ENCODE measurements at places on chromosomes 6 and 20. TPM values are rescaled to one million over a fixed set of nuclear protein-coding genes. Genes with fewer than 3 reads are reported as not detected.

LHFPL5 gene
- total RNA-seq = not detected

DNA sequence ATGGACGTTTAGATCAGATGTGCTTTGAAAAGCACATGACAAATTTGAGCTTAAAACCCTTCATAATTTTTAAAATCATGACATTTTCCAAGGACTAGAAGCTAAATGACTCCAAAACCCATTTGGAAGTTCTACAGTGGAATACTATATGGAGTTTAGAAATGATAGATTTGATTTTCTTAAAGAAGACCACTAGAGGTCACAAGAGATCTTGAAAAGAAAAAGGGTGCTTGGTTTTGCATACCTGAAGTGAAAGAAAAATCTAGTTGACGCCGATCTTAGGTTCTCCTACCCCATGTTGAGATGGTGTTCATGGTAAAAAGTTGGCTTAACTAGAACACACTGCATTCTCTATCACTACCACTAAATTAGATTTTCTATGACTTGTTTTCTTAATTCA, 31.5 kb downstream of the CFAP61 start:
- DNase-seq = no peak

GRCh38 chr6:166466178-166467122, 83.7 kb upstream of the MPC1 start:
- DNase-seq = no peak

DNA sequence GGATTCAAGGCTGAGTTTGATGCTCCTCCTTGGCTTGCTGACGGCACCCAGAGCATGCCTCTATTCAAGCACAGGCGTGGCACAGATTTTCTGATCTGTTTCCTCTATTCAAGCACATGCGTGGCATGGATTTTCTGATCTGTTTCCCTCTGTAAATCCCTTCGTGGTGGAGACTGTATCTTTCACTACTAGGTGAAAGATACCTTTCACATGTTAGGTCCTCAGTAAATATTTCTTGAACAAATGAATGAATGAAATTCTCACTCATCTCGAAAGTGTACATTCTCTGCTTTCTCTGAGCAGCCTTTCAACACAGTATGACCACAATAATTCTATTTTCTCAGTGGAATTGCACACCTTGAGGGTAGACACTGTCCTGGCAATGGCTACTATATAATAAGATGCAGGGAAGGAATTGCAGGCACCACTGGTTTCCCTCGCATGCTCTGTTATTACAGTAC, 72.6 kb upstream of the F13A1 start:
- no peak for DNase-seq

GRCh38 chr6:4478098-4478497, 298.1 kb upstream of the CDYL start:
- no peak for DNase-seq

GRCh38 chr6:146813554-146813953, 214.8 kb downstream of the ADGB start:
- no peak for DNase-seq

DNA sequence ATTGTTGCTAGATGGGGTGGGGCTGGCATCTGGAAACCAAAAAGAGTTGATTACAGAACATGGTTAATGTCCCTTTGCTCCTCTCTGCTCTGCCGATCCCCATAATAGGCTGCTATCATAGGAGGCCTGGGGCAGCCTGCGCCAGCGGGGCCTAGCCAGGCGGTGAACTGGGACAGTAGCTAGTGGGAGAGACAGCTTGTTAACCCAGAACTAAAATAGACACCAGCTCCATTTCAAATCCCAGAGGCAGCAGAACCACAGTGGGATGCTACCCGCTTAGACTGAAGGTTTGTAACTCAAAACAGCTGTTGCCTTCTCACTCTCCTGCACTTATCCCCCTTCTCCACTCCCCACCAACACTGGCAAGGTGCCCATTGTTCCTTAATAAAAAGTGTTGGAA, 98.5 kb downstream of the SSR1 start:
- no peak for DNase-seq

DNA sequence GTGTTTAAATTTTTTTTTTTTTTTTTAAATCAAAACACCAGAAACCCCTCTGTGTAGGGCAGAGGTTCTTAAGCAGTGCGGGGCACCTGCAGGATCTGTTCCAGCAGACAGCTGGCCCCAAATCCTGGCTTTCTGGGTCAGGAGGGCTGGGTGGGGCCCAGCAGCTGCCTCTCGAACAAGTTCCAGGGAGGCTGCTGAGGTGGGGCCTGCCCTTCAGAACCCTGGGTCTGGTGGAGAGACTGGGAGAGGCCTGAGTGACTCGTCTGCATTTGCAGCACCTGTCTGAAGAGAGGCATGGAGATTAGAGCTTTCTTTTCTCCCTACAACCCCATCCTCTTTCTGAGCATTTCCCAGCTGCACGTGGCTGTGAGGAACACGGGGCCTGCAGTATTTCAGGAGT, 8.4 kb downstream of the PSMG4 start:
- no peak for DNase-seq

GRCh38 chr6:8574749-8575468, 139.6 kb upstream of the SLC35B3 start:
- DNase-seq = no peak

GRCh38 chr6:35678021-35678654, 10.6 kb downstream of the FKBP5 start:
- DNase-seq = no peak

DNA sequence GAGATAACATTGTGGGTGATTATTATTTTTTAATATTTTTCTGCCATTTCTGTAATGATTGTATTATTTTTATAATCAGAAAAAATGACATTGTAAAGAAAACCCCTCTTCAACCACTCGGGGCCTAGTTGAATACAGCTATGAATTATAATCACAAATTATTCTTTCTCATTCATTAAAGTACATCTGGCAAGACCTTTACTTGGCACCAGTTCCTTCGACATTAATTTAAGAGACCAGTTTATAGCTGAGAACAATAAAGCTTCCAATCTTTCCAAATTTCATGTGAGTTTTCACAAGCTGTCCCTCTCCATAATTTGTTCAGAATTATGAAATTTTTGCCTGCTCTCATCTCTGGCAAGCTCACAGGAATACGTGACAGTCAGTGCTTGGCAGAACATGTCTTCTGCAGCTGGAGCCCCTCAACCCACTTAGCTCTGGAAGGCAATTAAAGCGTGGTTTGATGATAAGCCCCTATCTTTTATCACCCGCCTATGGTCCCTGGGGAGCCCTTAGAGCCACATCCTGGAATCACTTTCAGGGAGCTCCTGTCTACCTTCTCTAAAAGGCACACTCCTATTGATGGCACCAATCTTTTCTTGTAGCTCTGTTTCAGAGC, 237.2 kb upstream of the PRND start:
- no peak for DNase-seq

LY6G6F gene
- total RNA-seq = 3.7 TPM

TAAR9 gene
- not detected for total RNA-seq

- DNase-seq = no peak
These were observed 7.0 kb downstream of the TMEM244 start for GRCh38 chr6:129853996-129854711.

EDN3 gene
- 8.2 TPM for total RNA-seq

GRCh38 chr6:51105357-51105756, 286.7 kb downstream of the TFAP2B start:
- DNase-seq = no peak

DNA sequence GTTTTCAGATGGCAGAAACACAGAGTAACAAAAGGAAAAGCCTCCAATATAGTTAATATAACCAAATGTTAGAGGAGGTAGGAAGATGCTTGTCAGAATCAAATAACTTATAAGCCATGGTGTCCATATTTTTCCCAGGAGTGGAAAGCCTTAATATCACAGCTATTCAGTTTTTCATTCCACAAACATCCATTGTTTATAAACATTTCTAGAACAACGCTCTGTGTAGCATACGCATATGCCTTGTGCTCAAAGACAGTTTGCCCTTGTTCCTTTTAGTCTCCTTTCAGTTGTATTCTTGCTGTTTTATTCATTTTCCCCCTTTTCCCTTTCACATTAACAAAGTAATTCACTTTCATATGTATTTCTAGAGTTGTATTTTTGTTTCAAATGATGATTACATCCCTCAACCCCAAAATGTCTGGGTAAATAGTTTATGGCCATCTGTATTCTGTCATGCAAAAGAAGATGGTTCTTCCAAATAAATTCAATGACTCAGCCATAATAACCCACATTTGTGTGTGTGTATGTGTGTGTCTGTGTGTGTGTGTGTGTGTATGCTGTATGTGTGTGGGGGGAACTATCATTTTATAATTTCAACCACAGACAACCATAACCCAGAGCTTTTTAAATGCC, 455.7 kb upstream of the SOX4 start:
- no peak for DNase-seq

DNA sequence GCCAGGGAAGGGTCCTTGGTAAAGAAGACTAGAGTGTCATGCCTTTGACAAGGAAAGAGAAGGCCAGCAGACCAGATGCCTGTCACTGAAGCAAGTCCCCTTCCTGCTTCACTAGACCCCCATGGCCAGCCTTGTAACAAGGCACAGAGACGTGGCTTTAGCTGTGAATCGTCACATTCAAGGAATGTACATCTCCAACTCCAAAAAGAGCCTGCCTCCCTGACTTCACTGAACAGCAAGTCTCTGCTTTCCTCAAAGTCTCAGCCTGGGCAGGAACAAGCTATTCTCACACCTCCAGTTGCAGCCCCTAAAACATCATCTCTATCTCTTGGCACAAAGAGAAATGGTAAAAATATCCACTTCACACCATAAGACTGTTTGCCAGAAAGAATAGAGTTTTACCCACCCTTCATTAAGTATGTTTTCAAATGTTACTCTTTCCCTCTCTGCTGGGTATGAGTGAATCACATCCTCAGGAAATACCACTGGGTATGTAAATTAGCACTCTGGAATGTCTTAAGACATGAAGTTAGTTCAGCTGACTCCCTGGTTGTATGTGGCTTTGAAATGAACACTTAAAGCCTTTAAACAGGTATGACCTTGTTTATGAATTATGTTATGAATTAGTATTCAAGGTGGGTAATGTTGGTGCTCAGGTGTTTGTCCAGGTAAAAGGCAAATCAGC, 46.4 kb upstream of the NT5E start:
- no peak for DNase-seq

RFX6 gene
- total RNA-seq = not detected

DNA sequence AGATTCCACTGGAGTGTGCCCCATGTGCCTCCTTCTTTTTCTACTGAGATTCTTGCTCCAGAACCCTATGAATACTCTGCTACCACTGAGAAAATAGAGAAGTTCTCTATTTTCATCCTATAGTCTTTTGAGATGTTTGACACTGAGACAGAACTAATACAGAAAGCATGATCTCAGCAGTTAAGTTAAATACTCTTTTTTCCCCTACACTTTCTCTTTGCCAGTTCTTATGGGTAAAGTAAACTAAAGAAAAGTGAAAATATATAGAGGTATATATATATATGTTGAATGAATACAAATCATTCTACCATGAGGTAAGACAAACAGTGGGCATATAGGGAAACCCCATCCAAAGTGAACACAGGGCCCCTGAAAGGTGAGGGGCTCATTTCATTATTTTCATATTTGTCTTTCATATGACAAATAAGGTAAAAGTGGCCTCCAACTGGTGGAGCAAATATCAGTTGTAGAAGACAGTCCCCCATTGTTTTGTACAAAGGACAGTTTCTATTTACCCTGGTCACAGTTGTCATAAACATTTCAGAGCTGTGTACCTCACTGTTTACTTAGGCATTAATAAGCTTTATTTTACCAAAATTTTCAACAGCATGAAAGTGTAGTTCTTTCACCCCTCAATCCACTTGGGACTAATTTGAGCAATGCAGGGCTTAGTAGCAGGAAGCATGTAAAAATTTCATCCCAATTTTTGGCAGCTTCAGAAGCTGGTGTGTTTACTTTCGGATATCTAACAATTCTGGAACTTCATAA, 188.3 kb upstream of the MARCKS start:
- no peak for DNase-seq

GRCh38 chr20:60297649-60298048, 339.4 kb downstream of the CDH26 start:
- peak; percentile 21 for DNase-seq

PAK5 gene
- total RNA-seq = 1.4 TPM

- DNase-seq = no peak
These were observed 133.1 kb upstream of the COL21A1 start for GRCh38 chr6:56380476-56380875.

GSTA4 gene
- total RNA-seq = 62.2 TPM

NFKBIL1 gene
- total RNA-seq = 48.7 TPM

DNA sequence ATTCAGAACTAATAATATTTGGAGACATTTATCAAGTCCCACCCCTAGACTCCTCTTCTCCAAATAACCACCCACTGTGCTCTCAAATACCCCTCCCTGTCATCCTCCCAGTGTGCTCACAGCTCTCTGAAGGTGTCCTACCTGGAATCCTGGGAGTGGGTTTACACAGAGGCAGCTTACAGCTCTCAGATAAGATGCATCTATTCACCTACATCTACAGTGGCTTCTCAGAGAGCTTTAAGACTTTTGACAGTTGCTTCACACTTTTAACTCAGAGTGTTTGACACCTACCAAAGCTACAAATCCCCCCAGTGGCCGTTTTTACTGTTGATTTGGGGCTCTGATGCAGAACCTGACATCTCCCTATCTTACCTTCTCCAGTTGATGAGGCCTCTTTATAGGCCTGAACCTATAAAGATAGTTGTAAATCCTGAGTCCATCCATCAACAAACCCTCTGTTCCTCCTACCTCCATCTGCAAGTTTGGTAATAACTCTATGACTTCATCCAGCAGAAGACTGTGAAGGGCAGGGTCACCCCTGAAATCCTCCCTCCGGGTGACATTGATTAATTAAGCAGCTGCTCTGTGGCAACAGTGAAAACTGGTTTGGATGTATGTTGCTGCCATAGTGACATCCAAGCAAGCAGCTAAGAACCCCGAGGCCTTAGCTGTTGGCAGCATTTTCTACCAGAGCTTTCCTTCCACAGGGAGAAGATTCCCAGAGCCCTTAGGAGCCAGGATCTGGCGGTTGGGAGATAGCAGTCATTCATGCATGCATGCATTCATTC, 226.1 kb upstream of the RREB1 start:
- no peak for DNase-seq

DNA sequence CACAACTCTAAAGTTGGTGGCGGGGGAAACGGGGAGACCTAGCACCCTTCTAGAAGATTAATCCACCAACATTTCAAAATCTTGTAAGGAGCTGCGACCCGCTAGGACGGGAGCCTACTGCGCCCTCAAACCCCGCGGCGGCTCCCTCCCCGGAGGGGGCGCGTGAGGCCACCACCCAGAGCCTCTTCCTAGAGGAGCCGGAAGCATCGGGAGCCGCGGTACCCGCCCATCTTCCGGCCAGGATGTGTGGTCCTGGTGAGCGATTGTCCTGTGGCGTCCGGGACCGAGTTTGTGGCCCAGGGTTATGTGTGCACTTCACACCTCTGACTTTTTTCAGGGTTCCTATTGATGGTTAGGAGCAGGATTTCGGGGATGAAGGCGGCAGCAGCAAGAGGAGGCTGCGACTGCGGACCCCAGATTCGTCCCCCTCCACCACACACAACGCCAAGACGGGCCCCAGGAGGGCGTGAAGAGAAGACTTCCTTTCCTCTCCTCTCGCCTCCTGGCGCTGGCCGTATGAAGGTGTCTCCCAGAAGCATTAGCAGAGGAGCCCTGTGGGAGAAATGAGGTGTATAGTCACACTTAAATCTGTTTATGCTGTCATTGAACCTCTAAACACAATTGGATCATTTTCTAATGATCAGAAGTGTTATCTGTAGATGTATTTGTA, 10.7 kb downstream of the ZNF165 start:
- no peak for DNase-seq

SAPCD1 gene
- 15.7 TPM for total RNA-seq
